ENCODE measurements at places on chromosomes 5 and 9.

DNA sequence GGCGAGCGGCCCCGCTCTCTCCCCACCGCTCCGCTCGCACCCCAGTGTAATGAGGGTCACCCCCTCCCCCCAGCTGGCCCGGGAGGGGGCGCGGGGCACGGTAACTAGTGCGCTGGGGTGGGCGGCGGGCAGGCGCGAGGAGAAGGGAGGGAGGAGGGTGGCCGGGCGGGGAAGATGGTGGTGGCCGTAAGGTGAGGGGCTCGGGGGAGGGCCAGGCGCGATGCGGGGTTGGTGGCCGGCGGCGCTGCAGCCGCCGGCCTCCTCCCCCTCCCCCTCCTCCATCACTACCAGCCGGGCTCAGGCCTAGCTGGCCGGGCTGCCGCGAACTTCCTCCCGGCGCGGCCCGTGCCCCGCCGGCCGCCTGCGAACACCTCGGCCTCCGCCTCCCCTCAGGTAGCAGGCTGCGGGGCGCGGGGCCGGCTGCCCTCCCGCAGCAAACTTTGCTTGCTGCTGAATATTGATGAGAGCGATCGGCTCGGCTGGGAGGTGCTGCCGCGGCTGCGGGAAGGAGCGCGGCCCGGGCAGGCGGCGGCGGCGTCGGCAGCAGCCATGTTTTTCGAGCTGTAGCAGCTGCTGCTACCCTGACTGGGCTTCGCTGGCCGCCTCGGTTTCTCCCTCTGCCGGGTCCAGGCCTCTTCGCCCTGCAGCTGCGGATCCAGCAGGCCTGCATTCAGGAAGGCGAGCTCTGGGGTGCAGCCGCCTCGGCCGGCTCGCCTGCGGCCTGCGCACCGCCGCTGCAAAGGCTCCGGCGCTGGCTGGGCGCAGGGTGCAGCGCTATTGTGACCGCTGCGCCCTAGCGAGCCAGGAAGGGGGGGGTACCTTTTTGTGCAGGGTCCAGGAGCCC, 502 bp downstream of the NSD1 start:
- DNase-seq = peak; percentile 69

DNA sequence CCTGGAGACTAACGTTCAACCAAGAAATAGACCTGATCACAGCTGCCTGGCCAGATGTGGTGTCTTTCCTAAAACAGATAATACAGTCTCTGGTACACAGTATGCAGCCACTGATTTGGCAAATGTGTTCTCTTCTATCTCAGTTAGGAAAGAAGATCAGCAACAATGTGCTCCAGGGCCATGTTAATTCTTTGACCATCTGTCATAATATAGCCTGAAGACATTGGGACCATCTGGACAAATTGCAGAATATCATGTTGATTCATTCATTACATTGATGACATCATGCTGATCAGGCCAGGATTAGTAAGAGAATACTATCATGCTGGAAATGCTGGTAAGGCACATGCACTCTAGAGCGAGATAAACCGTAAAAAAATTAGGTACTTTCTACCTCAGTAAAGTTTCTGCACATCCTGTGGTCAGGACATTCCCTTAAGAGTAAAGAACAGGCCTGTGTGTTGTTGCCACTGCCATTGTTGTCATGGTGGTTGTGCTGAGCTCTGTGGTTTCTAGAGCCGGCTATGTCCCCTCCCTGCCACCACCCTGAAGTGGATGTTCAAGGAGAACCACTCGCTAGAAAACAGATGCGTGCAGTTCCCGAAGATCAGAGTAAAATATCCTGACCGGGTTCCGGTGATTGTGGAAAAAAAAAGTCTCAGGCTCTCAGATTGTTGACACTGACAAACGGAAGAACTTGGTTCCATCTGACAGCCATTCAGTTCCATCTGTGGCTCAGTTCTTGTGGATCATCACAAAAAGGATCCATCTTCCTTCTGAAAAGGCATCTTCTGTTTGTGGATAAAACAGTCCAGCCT, 6.4 kb upstream of the JMY start:
- peak; percentile 21 for DNase-seq

DNA sequence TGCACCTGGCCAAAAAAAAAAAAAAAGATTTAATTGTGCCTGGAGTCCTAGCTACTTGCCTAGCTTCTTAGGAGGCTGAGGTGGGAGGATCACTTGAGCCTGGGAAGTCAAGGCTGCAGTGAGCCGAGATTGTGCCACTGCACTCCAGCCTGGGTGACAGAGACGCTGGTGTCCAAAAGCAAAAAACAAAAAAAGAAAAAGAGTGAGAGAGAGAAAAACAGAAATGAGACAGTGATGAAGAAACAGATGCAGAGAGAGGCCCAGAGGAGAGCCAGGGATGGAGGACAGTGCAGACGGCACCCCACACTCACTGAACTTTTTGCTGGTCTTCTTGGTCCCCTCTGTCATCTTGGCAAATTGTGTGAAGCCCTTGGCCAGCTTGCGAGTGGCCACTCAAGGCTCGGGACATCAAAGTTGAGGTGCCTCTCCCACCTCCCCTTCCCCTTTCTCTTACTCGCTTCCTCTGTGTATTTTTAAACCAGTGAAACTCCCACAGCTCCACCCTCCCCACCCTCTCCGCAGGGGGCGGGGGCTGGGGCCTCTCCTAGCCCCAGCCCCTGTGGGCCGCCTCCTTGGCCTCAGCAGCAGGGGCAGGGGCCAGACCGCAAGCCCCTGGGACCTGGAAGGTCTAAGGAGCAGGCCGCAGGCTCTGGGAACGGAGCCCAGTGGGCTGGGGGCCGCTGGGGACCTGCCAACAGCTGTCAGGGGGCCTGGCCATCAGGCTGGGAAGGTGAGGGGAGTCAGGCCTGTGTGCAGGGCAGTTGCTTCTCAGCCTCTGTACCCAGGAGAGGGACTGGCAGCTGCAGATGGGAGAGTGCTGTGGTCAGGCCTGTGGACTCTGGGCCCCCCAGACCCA, at the start of gene SH2D3C:
Gene SH2D3C, minus strand, starts transcription at position 387 of the 856 bp plus-strand sequence. Its CDS starts 39 bp downstream, at position 348.
- peak; percentile 40 for DNase-seq

DNA sequence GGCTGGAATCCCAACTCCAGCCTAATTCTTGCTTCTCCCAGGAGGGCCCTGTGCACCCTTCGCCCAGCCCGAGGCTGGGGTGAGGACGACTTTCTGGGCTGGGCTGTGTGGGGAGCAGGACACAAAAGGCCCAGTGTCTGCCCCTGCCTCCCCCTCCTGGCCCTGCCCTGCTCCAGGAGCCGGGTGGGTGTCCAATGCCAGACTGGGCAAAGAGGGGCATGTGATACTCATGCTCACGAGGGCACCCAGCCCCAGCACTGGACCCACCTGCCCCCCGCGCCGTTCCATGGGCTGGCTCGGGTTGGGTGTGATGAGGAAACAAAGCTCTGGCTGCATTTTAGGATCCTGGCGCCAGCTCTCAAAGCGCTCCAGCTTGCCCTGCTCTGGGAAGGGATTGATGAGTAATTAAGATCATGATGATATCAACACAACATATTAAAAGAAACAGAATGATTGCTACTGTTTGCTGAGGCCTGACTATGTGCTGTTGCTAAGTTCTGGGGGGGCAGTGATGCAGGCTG, 30.7 kb downstream of the LHX2 start:
- DNase-seq = no peak

DNA sequence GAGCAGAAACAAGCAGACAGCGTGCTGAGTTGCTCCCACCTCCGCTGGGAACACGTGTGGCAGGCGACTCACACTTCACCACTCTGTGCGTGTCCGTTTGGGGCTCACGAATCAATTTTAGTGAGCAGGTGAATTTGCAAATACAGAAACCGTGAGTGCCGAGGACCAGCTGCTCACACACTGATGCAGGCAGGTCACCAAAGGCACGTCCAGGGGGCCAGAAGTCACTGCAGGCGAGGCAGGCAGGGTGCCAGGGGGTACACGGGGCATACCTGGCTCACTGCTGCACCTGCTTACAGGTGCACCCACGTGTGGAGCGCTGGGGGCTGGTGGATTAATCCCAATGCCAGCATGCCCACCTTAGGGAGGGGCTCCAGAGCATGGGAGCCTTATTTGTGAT, 68.8 kb downstream of the ZNF354C start:
- no peak for DNase-seq

- DNase-seq = no peak
Measured at GRCh38 chr9:38138276-38138675, 69.2 kb upstream of the SHB start.

DNA sequence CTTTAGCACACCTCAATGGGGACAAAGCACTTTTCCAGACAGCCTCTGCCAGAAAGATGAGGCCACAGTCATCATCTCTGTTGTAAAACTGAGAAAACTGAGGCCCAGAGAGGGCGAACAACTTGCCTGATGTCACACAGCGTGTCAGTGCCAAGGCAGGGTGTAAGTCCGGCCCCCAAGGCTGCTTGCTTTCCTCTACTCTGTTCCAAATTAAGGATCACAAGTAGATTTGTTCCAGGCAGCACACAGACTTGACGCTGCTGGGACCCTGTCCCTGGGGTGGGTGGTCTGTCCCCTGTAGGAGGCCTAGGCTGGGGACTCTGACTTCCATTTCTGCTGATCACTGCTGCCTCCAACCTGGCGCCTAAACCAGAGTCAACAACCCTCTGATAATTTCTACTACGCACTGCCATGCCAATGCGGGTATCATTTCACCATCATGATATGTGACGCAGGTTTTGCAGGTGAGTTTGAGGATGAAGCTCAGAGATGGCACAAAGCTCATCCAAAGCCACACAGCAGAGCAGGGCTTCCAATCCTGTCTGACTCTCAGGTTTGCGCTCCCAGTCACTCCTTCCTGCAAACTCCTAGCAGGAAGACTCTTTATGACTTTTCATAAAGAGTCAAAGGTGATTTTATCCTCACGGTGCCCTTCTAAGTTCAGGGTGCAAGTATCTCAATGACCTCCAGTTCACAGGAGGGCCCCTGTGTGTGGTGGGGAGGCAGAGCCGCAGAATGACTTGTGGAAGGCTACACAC, 13.5 kb upstream of the RALGDS start:
- DNase-seq = no peak

DNA sequence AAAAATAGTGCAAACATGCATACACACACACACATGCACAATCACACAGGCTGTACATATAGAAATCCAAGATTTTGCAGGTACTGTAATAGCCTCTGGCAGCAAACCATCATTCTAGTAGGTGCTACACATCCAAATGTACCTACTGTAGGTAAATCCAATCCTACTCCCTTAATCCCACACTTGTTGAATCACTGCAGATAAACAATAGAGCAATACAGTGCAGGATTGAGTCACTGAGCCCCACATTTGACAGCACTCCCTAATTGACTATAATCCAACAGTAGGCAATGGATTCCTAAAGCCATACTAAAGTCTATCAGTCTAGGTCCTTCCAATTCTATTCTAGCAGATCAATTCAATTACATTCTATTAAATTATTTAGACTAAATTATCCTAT, 1640.5 kb upstream of the CDH9 start:
- no peak for DNase-seq

DNA sequence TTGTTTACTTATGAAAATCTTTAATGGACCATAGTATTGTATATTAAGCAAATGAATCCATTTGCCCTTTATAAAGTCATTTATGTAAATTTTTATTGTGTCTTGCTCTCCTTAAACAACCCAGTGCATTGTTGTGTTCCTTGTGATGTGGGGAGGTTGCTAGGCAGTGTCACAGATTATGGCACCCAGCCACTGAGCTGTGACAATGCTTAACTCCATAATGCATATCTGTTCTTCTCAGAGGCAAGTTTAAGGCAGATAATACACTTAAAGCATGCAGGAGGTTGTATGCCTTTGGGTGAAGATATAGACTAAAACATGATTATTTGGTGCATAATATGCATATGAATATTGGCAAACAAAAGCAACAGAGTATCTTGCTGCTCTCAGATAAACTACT, 269.6 kb upstream of the RIOK2 start:
- peak; percentile 80 for DNase-seq

- DNase-seq = peak; percentile 83
Measured at GRCh38 chr5:136174021-136174659, 18.8 kb downstream of the SMIM32 start.

- DNase-seq = no peak
Measured at GRCh38 chr9:25397746-25398145, 280.5 kb downstream of the TUSC1 start.

DNA sequence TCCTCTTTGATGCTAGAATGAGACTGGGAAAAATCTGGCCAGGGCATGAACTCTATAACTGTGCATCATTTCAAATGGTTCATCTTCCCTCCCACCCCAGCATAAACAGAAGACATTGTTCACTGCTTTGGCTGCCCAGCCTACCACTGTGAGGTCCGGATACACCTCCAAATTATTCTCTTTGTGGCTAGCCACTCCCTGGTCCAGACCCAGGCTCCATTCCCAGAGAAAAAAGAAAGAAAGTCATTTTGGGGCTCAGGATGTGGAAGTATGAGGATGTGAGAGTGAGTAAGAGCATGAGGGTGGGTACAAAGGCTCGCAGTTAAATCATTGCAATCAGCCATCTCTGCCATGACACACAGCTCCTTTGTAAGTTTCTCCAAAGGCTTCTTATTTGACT, 559.2 kb downstream of the PSAT1 start:
- DNase-seq = no peak

GRCh38 chr9:101718192-101718591, 20.3 kb downstream of the GRIN3A start:
- no peak for DNase-seq

- DNase-seq = no peak
Measured at GRCh38 chr5:38286002-38286401, 27.6 kb downstream of the EGFLAM start.

- no peak for DNase-seq
Measured at GRCh38 chr5:150114773-150115408, 28.5 kb upstream of the CSF1R start.

- DNase-seq = peak; percentile 53
Measured at GRCh38 chr5:132315529-132316067, 21.4 kb downstream of the SLC22A4 start.

GRCh38 chr9:70389621-70390266, 24.7 kb downstream of the KLF9 start:
- DNase-seq = no peak

GRCh38 chr9:84271531-84271900, 69.0 kb downstream of the SLC28A3 start:
- no peak for DNase-seq

- peak; percentile 55 for DNase-seq
Measured at GRCh38 chr9:97564291-97565175, 63.1 kb downstream of the TMOD1 start.

DNA sequence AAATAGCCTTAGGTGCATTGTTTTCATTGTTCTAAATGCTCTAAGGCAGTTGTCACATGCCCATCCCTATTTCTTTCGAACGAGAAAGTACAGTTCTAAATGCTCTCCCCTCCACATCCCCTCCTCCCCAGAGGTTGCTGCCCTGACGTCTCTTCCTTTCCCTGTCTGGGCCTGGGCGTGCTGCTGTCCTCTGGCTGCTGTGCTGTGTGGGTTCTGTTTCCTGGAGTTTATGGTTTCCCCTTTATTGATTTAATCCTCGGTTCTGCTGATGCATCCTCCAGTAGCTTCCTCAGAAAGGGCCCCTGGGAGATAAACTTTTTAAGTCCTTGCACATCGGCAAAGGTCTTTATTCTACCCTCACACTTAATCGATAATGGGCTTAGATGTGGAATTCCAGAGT, 48.8 kb downstream of the MVB12B start:
- DNase-seq = peak; percentile 29

GRCh38 chr9:124078641-124079040, 67.1 kb downstream of the LHX2 start:
- DNase-seq = no peak

All from OCI-M1 (cell line).